ENCODE measurements at places on chromosomes 3 and 15.

DNA sequence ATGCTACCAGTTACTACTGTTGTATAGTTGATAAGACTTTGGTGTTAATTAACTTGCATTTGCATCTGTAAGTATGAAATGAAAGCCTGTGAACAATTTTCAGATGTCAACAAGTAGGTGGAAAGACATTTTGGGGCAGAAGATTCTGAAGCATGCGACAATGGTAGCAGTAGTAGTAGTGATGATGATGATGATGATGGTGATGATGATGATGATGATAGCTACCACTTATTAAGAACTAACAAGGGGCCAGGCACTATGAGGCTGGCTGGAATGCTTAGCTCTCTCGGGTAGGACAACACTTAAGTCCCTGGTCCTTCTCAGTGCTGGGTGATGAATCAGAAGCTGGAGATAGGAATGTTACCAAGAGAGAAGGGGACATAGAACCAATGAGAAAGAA is 333.4 kb upstream of the IL12A start:
- DNase-seq: no peak

GRCh38 chr3:12461097-12461649 is 23.1 kb upstream of the TSEN2 start:
- DNase-seq: no peak

GRCh38 chr3:73868688-73869315 is 244.1 kb upstream of the PDZRN3 start:
- DNase-seq: no peak

GRCh38 chr3:197603317-197603933 is 47.7 kb upstream of the BDH1 start:
- no peak for DNase-seq

GRCh38 chr3:354432-354831 is 157.9 kb downstream of the CHL1 start:
- no peak for DNase-seq

DNA sequence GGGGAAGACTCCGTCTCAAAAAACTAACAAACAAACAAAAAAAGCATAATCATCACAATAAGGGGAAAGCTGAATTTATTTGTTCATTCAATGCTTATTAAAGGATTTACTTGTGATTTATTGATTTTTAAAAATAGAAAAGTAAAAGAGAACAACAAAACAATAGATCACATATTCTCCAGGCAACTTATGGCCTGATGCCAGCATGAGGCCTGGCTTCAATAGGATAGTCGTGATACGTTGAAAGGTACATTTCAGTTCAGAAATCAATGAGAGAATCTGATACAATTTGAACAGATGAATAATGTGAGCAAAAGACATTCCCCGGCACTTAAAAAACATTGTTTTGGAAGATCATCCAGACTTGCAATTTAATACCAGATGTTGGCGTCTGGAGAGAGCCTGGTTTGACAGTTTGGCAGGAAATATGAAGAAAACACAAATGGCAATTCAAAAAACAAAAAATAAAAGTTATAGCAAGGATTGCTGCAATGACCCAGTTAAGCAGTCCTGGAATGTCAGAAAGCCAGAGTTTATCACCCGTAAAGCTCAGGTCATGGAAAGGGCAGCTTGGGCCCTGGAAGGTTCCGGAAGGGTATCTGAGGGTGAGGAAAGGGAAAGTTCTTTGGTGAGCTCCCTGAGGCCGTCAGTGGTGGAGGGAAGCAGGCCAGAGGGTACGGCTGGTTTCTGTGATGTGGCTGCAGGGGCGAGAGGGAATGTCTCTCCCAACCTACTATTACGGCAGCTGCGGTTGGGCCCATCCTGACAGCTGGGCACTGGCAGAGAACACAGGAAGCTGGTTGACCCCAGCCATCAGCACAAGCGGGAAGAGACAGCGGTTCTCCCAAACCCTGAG is 230.2 kb upstream of the HES1 start:
- no peak for DNase-seq

GRCh38 chr3:14564741-14565140 is 24.6 kb upstream of the GRIP2 start:
- no peak for DNase-seq
